Activated CD4-positive, alpha-beta T cell treated with anti-CD3 and anti-CD28 coated beads for 4 hours (primary cell): ENCODE measurements at places on chromosomes 13 and 19.

- no peak for DNase-seq
Observed at GRCh38 chr19:38478273-38478971, 44.9 kb downstream of the RYR1 start.

DNA sequence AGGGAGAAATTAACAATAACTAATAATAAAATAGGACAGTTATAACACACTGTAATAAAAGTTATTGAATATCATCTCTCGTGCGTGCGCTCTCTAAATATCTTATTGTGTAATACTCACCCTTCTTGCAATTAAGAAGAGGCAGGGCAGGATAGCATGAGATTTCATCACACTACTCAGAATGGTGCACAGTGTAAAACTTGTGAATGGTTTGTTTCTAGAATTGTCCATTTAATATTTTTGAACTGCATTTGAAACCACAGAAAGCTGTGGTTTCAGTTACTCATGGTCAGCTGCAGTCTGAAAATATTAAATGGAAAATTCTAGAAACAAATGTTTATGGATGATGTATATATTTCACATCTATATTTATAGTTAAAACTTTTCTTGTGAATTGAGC is 161.1 kb downstream of the DCT start:
- no peak for DNase-seq

- DNase-seq = no peak
Observed at GRCh38 chr19:34243876-34244578, 10.3 kb upstream of the GARRE1 start.

GRCh38 chr13:91303031-91303430 is 44.5 kb upstream of the MIR17HG start:
- no peak for DNase-seq

DNA sequence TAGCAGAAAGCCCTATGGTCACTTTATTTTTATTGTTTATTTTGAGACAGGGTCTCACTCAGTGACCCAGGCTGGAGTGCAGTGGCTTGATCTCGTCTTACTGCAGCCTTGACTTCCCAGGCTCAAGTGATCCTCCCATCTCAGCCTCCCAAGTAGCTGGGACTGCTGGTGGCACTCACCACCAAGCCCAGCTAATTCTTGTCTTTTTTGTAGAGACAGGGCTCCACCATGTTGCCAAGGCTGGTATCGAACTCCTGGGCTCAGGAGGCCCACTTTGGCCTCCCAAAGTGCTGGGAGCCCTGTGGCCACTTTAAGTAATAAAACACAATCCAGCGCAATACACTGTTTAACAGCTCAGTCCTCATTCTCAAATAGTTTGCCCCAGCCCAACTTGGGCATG is 69.3 kb downstream of the NUFIP1 start:
- no peak for DNase-seq

- no peak for DNase-seq
Observed at GRCh38 chr19:48108997-48109782, 1.4 kb downstream of the PLA2G4C start.

GRCh38 chr19:42201489-42202289 is 15.8 kb downstream of the DEDD2 start:
- DNase-seq = no peak

- DNase-seq = no peak
Observed at GRCh38 chr13:49060678-49061387, 85.1 kb downstream of the FNDC3A start.

- no peak for DNase-seq
Observed at GRCh38 chr13:33057019-33057780, 41.0 kb downstream of the KL start.

DNA sequence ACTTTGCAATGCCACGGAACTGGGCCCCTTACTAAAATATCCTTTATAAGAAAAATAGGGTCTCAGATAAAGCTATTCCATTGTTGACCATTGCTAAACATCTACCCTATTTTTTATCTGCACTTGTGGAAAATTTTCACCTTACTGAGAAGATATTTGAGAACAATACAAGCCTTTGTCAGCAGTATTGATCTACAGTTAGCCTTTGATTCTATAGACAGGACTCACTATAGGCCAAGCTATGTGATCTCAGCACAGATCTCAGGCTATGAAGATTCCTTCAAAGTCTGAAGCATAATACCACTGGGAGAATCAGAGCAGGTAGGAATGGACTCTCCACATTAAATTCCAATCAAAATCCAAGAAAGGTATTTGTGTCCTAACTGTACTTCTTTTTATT is 1099.7 kb downstream of the DIAPH3 start:
- DNase-seq = no peak

DNA sequence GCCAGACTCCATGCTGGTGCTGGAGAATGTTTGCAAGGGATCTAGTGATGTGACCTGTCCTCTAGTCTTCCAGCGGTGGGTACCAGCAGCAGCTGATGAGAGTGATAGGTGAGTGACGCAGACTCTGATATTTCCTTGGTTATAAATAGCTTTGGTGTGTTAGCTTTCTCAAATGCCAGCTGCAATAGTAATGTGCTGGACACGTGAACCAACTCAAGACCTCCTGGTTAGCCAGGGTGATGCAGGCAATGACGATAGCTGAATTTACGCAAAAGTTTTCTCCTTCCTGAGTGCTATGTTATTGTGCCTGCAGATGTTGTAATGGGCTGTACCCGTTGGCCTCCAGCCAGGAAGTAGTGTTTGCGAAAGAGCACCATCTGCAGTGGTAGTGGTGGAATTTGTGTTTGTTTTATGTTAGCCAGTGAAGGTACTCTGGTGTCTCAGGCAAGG is 129.5 kb downstream of the CYSLTR2 start:
- DNase-seq = no peak

- DNase-seq = no peak
Observed at GRCh38 chr13:27942972-27943371, 23.2 kb downstream of the PDX1 start.

GRCh38 chr19:5686326-5686646 is 3.8 kb upstream of the RPL36 start:
- no peak for DNase-seq

- DNase-seq = no peak
Observed at GRCh38 chr19:50838239-50838638, 4.9 kb upstream of the KLK15 start.

DNA sequence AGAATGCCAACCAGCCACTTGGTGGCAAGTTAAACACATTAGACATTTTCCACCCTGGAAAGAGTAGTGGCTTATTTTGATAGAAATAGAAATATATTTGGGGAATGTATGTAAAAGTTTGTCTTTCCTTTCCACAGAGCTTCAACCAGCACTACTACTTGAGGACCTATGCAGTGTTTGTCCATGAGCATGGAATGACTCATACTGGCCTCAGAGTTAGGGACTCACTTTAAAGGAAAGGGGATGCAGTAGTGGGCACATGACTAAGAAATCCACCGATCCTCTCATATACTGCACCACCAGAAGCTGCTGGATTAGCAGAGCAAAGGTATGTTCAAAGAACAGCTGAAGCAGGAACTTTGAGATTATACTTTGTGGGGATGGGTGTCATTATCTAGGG is 62.6 kb downstream of the LACC1 start:
- no peak for DNase-seq

- no peak for DNase-seq
Observed at GRCh38 chr13:26299168-26299750, 45.3 kb downstream of the CDK8 start.

DNA sequence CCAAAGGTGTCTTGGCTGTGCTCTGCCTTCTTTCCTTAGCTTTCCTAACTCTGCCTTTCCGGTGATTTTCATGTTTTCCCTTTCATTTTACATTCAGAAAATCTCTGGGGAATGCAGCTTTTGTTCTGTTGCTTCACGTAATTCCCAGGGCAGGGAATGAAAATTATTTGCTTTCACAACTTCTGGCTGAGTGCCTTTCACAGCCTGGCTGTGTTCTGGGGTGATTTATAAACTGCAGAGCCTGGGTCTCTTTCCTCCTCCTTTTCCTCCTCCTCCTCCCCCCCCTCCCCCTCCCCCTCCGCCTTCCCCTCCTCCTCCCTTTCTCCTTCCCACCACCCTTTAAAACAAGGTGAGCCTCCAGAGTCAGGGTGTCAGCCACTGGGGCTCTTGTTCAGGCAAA is 84.3 kb downstream of the RNASEH2B start:
- no peak for DNase-seq

DNA sequence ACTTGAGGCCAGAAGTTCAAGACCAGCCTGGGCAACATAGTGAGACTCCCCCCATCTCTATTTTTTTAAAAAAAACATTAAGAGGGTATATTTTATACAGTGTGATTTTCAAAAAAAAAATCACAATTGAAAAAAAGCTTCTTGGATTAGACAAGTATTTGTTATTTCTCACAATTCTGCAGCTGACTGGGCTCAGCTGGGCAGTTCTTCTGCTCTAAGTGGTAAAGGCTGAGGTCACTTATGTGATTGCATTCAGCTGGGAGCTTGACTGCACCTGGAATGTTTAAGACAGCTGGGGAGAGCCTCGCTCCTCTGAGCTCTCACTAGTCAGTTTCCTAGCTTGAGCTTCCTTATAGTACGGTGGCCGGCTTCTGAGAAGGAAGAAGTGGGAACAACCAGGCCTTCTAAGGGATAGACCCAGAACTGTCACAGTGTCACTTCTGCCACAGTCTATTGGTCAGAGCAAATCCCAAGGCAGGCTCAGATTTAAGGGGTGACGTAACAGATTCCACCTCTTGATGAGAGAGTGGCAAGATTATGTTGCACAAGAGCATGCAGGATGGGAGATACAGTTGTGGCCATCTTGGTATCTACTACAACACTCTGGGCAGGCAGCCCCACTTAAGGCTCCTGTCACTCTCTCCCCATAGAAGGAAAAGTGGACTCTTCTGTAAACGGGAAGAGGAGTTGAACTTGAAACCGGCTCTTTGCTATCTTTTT is 19.7 kb upstream of the IRGC start:
- DNase-seq = no peak

GRCh38 chr19:7516333-7516732 is 430 bp downstream of the ZNF358 start:
- DNase-seq = no peak

DNA sequence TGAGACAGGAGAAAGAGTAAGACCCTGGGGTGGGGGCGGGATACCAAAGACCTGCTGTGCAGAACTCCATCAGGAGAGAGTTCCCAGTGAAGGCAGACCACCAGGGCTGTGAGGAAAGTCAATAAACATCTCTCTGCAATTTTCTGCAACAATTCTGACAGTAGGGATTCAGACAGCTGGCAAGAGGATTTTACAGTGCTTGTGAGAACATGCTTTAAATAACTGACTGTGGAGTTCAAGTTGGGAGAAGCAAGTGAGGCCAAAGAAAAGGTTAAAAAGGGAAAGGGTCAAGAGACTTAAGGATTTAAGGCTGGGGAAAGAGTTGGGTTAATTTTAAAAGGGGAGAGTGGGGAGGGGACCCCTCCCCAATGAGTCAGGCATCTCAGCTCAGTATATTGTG is 98.4 kb downstream of the USP12 start:
- DNase-seq = no peak

DNA sequence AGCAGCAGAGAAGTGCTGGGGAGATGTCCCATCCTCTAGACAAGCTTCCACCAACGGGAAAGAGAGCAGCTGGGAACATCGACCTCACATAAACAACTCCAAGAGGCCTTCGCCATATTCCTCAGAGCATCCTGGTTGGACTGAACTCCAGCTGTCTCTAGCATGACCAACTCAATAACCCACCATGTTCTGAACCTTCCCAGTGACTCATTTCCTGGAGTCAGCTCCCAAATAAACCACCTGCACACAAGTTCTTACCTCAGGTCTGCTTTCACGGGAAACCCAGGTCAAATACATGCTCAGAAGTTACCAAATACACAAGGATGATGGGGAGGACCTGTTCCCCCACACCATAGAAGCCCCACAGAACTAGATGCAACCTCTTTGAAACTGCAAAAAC is 878.5 kb downstream of the UQCRFS1 start:
- DNase-seq = no peak

- no peak for DNase-seq
Observed at GRCh38 chr13:111245576-111246384, 74.7 kb upstream of the TEX29 start.

GRCh38 chr13:48595431-48596429 is 58.0 kb upstream of the CYSLTR2 start:
- DNase-seq = peak; percentile 55

DNA sequence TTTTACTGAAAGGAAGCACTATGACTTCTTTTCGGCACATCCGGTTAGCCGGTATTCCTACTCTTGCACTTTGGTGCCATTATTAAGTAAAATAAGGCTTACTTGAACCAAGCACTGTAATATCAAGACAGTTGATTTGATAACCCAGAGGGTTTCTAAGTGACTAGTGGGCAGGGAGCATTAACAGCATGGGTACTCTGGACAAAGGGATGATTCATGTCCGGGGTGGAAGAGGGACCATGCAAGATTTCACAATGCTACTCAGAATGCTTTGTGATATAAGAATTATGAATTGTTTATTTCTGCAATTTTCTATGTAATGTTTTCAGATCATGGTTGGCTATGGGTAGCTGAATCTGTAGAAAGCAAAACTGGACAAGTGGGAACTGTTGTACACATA is 282.1 kb downstream of the TDRD3 start:
- no peak for DNase-seq

- DNase-seq = peak; percentile 83
Observed at GRCh38 chr19:44753932-44754749, 5.6 kb downstream of the BCL3 start.

- no peak for DNase-seq
Observed at GRCh38 chr13:20801707-20802106, 27.9 kb upstream of the EEF1AKMT1 start.

- DNase-seq = peak; percentile 64
Observed at GRCh38 chr19:2049741-2050348, 1.2 kb downstream of the MKNK2 start.

DNA sequence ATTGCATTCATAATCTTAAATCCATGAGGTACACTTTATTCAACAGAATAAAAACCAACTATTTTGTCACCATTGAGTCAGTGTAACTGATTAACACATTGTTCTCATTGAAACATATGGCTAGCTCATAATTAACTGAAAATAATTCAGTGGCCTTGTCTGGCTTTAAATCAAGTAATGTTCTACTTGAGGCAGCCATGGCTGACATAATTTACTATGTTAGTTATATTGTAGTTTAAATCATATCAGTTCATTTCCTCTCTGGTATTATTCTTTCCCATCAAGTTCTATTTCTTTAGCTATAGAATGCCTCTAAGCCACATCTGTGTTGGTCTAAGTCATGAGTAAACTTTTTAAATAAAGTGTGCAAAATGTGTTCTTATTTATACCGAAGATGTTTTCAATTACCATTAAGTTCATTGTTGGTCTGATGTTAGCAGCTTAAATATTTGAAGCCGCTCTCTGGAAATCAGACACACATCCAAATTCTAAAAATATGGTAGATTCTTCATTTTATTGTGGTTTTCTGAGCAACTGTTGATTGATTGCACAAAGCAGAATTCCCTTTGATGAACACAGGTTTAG is 393.7 kb downstream of the GPC6 start:
- DNase-seq = no peak
